Activated T-helper 2 cell treated with anti-CD3 and anti-CD28 coated beads, Interferon-gamma antibody, Interleukin-2, Interleukin-4, amounts not matched to agents 10 μg/mL and 5 μg/mL and 100 μg/mL, durations not matched to agents 14 hours and 24 hours and 36 hours (primary cell): ENCODE measurements at places on chromosomes 12 and 14. TPM values are rescaled to one million over a fixed set of nuclear protein-coding genes. Genes with fewer than 3 reads are reported as not detected.

GRCh38 chr14:55221968-55222367 lies 30.6 kb upstream of the DLGAP5 start:
- no peak for DNase-seq

Gene SERPINA1
- 1.1 and 1.3 TPM in 2 replicates for total RNA-seq

GRCh38 chr12:108127654-108128053 lies 1.4 kb upstream of the WSCD2 start:
- no peak for DNase-seq

DNA sequence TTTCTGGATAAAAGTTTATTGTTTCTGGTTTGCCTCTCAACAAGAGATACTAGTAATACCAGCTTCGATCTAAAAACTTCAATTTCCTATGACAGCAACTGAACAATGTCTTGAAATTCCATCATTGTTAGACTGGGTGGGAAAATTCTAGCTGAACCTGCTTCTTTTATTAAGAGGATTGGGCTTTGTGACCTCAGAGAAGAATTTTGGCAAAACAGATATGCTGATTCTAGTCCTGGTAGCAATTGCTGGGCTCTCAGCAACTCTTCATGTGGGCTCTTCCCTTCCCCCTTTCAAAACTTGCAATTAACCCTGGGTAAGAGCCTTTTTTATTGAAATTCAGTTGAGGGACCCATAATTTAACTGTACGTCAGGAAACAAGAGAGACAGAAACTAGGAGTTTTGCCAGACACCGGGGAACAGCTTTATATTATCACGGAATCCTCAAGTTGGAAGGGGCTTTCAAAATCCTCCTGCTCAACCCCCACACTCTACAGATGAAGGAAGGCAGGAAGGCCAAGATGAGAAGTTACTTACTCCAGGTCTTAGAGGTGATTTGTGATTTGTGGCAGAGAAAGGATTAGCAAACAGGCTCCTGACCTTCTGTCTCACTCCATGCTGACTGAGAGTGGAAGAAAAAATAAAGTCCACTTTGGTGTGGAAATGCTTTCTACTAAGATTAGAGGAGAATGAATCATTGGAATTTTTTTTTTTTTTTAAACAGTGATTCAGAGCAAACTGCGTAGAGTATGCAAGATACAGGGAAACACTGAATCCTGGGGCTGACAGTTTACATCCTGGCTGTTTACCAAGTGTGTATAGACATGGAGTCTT lies 239.0 kb upstream of the ATP2B1 start:
- DNase-seq: no peak

Gene MOK
- total RNA-seq: 4.8 and 6.8 TPM in 2 replicates

Gene MED13L
- 49.0 and 52.5 TPM in 2 replicates for total RNA-seq
